ENCODE measurements at places on chromosomes 3 and 15. TPM values are rescaled to one million over a fixed set of nuclear protein-coding genes. Genes with fewer than 3 reads are reported as not detected.

DNA sequence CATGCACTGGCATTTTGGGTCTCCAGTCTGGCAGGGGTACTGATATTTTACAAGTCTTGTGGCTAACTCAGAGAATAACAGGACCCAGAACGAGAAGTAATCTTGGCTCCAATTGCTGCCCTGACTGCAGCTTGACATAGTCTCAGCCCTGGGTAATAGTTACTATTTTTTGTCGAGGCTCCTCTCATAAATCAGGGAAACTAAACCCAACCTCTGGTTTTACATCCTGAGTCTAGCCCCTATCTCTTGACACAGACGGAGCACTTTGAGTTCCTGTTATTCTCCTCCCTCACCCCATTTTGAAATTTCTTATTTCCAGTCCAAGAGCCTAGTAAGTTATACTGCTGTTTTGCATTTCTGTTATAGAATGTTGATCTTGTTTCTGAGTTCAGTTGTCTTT, 276.1 kb upstream of the GOLIM4 start:
- H3K36me3 ChIP-seq, result no peaks in the 10 kb centered on the region
- no peak overlapping the region for H3K27ac ChIP-seq
- H3K4me3 ChIP-seq, result no peak overlapping the region
- no peaks in the 10 kb centered on the region for H3K27me3 ChIP-seq
- H3K4me1 ChIP-seq, result no peaks in the 10 kb centered on the region
- no peak for DNase-seq

- H3K27ac ChIP-seq, result no peak overlapping the region
- H3K36me3 ChIP-seq, result no peaks in the 10 kb centered on the region
- H3K4me1 ChIP-seq, result peaks cover 5% of the 10 kb centered on the region
- no peaks in the 10 kb centered on the region for H3K27me3 ChIP-seq
Observed at GRCh38 chr3:139120086-139121056, 75.7 kb upstream of the PRR23C start.

GRCh38 chr3:115999613-116000012, 376.3 kb downstream of the GAP43 start:
- no peaks in the 10 kb centered on the region for H3K36me3 ChIP-seq
- H3K4me1 ChIP-seq, result no peaks in the 10 kb centered on the region
- no peak overlapping the region for H3K4me3 ChIP-seq
- H3K27me3 ChIP-seq, result no peaks in the 10 kb centered on the region

GRCh38 chr3:123050666-123051065, 16.2 kb upstream of the PDIA5 start:
- peaks cover 23% of the 10 kb centered on the region for H3K27me3 ChIP-seq
- no peaks in the 10 kb centered on the region for H3K4me1 ChIP-seq
- no peak overlapping the region for H3K4me3 ChIP-seq

- peaks cover 47% of the 10 kb centered on the region for H3K4me1 ChIP-seq
- H3K27ac ChIP-seq, result no peak overlapping the region
- DNase-seq, result no peak
- H3K36me3 ChIP-seq, result peaks cover 3% of the 10 kb centered on the region
Observed at GRCh38 chr3:119295816-119296726, 1.9 kb downstream of the ARHGAP31 start.

DNA sequence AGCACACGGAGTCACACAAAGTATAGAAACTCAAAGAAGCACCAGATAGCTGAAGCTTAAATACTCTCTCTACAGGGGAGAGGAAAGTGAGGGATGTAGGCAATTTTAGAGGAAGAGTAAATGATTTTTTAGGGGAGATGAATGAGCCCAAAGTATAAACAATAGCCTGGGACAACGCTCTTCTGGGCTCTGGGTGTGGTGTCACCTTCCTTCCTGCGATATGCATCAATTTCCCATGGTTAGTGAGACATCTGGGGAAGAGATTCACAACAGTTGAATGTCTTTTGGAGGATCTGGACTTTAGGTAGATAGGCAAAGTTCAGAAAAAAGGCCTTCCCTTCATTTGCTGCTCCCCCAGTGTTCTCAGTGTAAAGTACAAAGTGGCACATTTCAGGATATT, 125.2 kb downstream of the EFHB start:
- no peaks in the 10 kb centered on the region for H3K27me3 ChIP-seq
- no peak overlapping the region for H3K4me3 ChIP-seq
- no peaks in the 10 kb centered on the region for H3K4me1 ChIP-seq
- H3K36me3 ChIP-seq, result no peaks in the 10 kb centered on the region
- H3K27ac ChIP-seq, result no peak overlapping the region

GRCh38 chr15:101008158-101009139, 89.3 kb downstream of the LRRK1 start:
- no peak overlapping the region for H3K27ac ChIP-seq
- H3K4me3 ChIP-seq, result peak overlapping the region; percentile 83
- DNase-seq, result peak; percentile 87
- H3K36me3 ChIP-seq, result no peaks in the 10 kb centered on the region
- H3K4me1 ChIP-seq, result peaks cover 23% of the 10 kb centered on the region

- H3K27ac ChIP-seq, result no peak overlapping the region
- no peaks in the 10 kb centered on the region for H3K36me3 ChIP-seq
- no peak for DNase-seq
- H3K4me3 ChIP-seq, result no peak overlapping the region
- no peaks in the 10 kb centered on the region for H3K4me1 ChIP-seq
Observed at GRCh38 chr3:53518495-53518981, 24.1 kb downstream of the CACNA1D start.

DNA sequence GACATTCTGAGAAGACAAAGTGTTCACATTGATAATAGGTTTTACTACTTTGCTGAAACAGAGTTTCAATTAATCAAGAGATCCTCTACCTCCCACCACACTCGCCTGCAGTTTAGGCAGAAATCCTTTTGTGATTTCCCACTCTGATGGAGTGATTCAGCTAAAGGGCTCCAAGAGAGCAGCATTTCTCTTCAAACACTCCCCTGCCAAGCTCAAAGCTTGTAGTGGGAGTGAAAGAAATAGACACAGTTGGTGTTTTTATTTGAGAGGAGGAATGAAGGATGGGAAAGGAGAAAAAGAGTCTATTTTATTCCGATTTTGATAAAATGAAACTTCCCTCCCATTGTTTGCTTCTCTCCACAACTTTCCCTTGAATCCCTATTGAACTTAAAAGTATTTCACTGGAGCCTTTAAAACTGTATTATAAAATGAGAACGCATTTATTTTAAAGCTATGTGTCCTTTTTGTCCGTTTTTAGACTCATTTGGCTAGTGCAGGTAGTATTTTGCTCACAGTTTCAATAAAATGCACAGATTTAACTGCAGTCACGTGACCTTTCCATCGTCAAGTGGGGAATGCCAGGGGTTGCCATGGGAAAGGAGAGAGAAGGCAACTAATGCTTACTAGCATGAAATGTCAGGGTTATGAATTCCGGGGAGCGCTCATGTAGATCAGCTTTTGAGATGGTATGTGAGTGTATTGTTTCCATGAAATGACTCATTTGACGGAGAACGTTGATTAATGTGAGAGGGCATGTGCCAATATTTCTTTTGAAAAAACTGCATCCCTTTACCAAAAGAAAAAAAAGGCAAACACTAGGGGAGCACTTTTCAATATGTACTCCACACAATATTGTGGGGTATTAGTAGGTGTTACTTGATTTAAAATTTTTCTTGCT, 7.7 kb upstream of the OSBPL11 start:
- no peak overlapping the region for H3K4me3 ChIP-seq
- H3K4me1 ChIP-seq, result no peaks in the 10 kb centered on the region
- no peak for DNase-seq

GRCh38 chr3:28243424-28244106, 2.1 kb downstream of the CMC1 start:
- DNase-seq, result no peak
- peaks cover 57% of the 10 kb centered on the region for H3K4me1 ChIP-seq
- no peak overlapping the region for H3K4me3 ChIP-seq
- no peaks in the 10 kb centered on the region for H3K27me3 ChIP-seq
- no peak overlapping the region for H3K27ac ChIP-seq

DNA sequence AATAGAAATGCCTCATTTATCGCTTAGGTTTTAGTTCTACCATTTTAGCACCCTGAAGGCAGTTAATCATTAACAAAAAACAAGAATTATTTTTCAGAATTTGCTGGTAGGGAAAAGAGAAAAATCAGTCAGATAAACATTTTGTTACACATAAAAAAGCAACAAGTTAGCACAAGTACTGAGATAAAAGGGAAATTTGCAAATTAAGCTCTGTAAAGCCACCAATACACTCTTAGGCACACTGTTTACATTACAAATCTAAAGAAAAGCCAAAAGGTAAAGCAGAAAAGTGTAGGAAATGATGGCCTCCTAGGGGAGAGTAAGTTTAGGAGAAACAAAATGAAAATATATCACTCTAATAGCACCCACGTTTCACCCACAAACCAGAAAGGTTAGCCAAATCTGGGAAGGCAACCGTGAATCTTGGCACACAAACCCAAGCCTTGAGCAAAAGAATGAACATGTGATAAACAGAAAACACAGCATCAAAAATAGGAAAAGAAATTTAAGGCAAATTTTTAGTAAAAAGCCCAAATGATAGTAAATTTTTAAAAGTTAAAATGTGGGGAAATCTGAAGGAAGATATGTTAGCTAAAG, 1.6 kb upstream of the SATB1 start:
- H3K27ac ChIP-seq, result peak overlapping the region; percentile 79
- peaks cover 57% of the 10 kb centered on the region for H3K36me3 ChIP-seq
- no peaks in the 10 kb centered on the region for H3K27me3 ChIP-seq
- DNase-seq, result no peak
- peaks cover 70% of the 10 kb centered on the region for H3K4me1 ChIP-seq

- H3K4me3 ChIP-seq, result no peak overlapping the region
- H3K27me3 ChIP-seq, result no peaks in the 10 kb centered on the region
- DNase-seq, result no peak
- H3K27ac ChIP-seq, result no peak overlapping the region
- no peaks in the 10 kb centered on the region for H3K36me3 ChIP-seq
- H3K4me1 ChIP-seq, result no peaks in the 10 kb centered on the region
Observed at GRCh38 chr3:64138046-64138445, 87.2 kb downstream of the PRICKLE2 start.

DNA sequence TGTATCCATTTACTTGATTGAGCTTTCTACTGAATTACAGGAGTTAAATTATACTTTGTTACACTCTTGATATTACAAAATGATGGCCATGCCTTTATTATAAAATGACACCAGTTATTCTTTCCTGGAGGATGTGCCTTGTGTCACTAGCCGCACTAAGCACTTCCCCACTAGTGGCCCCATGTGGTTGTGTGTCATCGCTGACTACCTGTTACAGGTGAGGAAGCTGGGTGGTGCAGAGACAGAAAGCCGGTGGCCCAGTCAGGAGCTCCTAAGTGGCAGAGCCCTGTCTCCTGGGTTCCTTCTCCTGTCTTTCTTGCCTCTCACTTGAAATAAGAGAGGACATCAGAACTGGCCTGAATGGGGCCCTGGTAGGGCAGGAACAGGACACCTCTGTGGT, 96.8 kb downstream of the IGF1R start:
- H3K4me1 ChIP-seq, result peaks cover 7% of the 10 kb centered on the region
- no peaks in the 10 kb centered on the region for H3K27me3 ChIP-seq
- H3K27ac ChIP-seq, result no peak overlapping the region
- no peak for DNase-seq

DNA sequence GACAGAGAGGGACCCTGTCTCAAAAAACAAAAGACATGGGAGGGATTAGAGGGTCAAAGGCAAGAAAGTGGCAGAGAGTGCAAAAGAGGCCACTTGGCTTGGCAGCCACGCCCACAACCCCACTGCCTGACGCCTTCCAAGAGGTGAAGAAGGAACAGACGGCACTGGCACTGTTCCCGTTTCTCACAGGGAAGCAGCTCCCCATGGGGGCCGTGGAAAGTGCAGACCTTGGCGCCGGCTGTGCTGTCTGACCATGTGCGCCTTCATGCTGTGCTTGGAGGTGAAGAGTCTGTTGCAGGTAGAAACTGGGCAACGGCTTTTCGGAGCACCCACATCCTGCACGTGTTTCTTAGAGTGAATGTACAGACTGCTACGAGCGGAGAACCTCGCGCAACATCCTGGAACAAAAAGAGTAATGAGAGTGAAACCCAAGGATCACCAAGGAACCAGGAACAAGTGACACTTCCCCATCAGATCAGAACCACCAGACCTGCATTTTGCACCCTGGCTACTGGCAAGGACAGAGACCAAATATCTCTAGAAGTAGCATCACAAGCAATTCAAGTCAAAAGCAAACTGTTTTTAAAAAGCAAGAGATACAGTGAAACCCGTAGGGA, 9.7 kb downstream of the ZXDC start:
- no peak overlapping the region for H3K4me3 ChIP-seq
- no peak for DNase-seq
- peak overlapping the region; percentile 18 for H3K27ac ChIP-seq
- peaks cover 36% of the 10 kb centered on the region for H3K4me1 ChIP-seq
- peaks cover 68% of the 10 kb centered on the region for H3K36me3 ChIP-seq

- DNase-seq, result peak; percentile 38
- H3K36me3 ChIP-seq, result peaks cover 40% of the 10 kb centered on the region
- H3K27me3 ChIP-seq, result no peaks in the 10 kb centered on the region
- H3K27ac ChIP-seq, result peak overlapping the region; percentile 96
- peak overlapping the region; percentile 52 for H3K4me3 ChIP-seq
Observed at GRCh38 chr15:60583946-60584345, 105.0 kb upstream of the ICE2 start.

- H3K4me3 ChIP-seq, result no peak overlapping the region
- H3K27ac ChIP-seq, result no peak overlapping the region
- H3K4me1 ChIP-seq, result peaks cover 8% of the 10 kb centered on the region
- no peak for DNase-seq
- H3K27me3 ChIP-seq, result no peaks in the 10 kb centered on the region
Observed at GRCh38 chr3:177929310-177929709, 606.9 kb upstream of the KCNMB2 start.

- no peak overlapping the region for H3K4me3 ChIP-seq
- DNase-seq, result no peak
- H3K4me1 ChIP-seq, result no peaks in the 10 kb centered on the region
- no peaks in the 10 kb centered on the region for H3K36me3 ChIP-seq
- H3K27ac ChIP-seq, result no peak overlapping the region
- no peaks in the 10 kb centered on the region for H3K27me3 ChIP-seq
Observed at GRCh38 chr3:190269101-190269500, 53.1 kb downstream of the CLDN1 start.

- H3K27me3 ChIP-seq, result no peaks in the 10 kb centered on the region
- no peak overlapping the region for H3K4me3 ChIP-seq
- H3K27ac ChIP-seq, result no peak overlapping the region
- no peaks in the 10 kb centered on the region for H3K4me1 ChIP-seq
- DNase-seq, result no peak
Observed at GRCh38 chr15:73295630-73296286, 73.0 kb downstream of the HCN4 start.

GRCh38 chr3:179068779-179069530, 2.7 kb downstream of the ZMAT3 start:
- H3K27ac ChIP-seq, result no peak overlapping the region
- no peaks in the 10 kb centered on the region for H3K27me3 ChIP-seq
- peak overlapping the region; percentile 22 for H3K4me3 ChIP-seq

DNA sequence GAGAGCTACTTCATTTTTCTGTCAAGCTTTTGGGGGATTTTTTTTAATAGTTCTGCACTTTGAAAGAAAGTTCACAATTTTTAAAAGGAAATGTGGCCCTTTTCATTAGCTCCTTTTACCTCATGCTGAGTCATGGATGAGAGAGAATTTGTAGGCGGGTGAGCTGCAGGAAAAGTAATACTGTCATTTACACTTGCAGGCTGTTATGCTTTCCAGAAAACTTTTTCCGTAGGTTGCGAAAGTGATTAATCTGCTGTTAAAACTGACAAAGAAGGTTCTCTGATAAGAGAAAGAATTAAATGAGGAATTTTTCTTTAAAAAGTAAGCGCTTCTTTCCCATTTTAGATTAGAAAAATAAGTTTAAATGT, 430.2 kb downstream of the LPP start:
- no peaks in the 10 kb centered on the region for H3K36me3 ChIP-seq
- no peak overlapping the region for H3K27ac ChIP-seq
- H3K27me3 ChIP-seq, result no peaks in the 10 kb centered on the region

Gene LXN
- total RNA-seq, result 11.9 TPM

Gene SERINC4
- 0.15 TPM for total RNA-seq

Gene GATM
- 1.9 TPM for total RNA-seq

Gene CPNE9
- total RNA-seq, result 0.33 TPM

Gene FOXB1
- 3.7 TPM for total RNA-seq

Gene GOLGA6A
- total RNA-seq, result not detected

Gene ABHD14A
- total RNA-seq, result 10.8 TPM

Gene IMPG2
- 0.18 TPM for total RNA-seq

Gene SNX22
- 0.55 TPM for total RNA-seq

Gene FAM107A
- total RNA-seq, result not detected

Gene PLSCR5
- not detected for total RNA-seq
